ENCODE measurements at places on chromosomes 16 and 17.

- peak; percentile 99 for DNase-seq
Observed at GRCh38 chr16:67561824-67562525, 351 bp upstream of the CTCF start.

DNA sequence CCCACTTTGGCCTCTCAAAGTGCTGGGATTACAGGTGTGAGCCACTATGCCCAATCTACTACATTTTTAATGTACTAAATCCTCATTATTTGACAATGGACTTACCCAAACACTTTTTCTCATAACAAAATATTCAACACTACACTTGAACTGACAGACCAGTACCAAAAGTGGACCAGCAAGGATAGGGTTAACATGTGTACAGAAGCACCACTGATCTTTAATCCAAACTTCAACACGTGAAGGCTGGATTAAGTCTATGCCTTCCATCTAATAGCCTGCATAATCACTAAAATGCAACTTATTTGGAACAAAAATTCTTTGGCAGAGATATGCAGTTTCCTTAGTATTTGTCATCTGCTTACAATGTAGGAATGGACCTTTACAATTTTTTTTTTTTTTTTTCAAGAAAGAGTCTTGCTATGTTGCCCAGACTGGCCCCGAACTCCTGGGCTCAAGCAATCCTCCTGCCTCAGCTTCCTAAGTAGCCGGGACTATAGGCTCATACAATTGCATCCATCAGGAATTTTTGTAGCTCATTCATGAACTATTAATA, 60.0 kb upstream of the BCAR1 start:
- DNase-seq, result no peak

GRCh38 chr17:18980682-18981334, 23.8 kb downstream of the FAM83G start:
- no peak for DNase-seq

GRCh38 chr16:58032710-58033293, 7.2 kb downstream of the MMP15 start:
- DNase-seq, result no peak

GRCh38 chr16:48354877-48355855, 30.0 kb downstream of the SIAH1 start:
- DNase-seq, result no peak

GRCh38 chr17:77901481-77901880, 57.0 kb upstream of the TNRC6C start:
- DNase-seq, result peak; percentile 42

DNA sequence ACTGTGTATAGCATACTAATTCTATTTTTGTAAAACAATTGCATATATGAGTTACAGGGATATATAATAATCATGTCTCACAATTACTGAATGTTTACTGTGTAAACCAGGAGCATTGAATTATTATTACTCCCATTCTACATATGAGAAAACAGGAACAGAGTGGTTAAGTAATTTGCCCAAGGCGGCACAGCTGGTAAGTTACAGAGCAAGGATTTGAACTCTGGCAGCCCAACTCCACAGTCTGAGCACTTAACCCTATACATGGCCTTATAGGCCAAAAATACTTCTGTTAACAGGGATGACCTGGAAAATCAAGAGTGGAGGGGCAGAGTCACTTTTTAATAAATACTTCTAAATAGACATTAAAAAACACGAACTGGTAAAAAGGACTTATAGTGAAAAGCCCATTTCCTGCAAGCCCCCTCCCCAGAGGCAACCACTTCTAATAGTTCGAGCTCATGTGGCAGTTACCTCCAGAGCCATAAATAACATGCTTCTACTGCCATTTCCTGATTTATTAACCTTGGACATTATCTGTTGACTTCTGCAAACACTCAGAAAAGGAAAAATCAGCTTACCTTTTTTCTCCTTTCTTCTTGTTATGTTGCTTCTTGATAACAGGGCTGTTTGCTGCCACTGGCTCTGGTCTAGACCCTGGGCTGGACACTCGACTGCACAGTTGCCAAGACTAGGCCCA, 22.1 kb upstream of the ADGRG1 start:
- no peak for DNase-seq

GRCh38 chr16:53864819-53865493, 161.0 kb downstream of the FTO start:
- no peak for DNase-seq

- DNase-seq, result no peak
Observed at GRCh38 chr16:27235938-27236245, 32.6 kb downstream of the KDM8 start.

DNA sequence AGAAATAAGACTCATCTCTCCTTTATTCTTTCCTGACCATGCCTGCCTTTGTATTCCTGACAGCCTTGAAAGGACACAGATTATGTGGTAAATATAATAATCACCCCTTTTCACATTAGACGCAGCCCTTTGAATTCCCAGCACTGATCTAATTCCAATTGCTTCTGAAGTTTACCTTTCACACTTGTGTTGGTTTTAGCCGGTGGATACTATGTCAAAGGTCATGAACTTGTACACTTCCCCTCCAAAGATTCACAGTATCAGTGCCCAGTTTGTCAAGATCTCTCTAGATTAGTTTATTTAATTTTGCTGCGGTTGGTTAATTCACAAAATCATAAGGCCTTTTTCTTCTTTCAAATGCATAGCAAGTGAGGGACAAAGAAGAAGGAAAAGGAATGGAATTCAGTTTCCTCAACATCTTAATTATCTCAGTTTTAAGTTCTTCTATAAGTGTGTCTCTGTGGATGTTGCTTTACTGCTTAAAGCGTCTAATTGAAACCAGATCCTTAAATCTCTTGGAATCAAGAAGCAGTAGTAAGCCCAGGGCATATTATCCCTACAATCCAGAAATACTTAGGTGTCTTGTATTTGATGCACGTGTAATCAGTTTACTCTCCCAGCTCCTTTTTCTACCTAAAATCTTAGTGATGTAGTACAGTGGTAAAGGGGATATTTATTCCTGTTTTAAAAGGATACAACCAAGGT, 174.3 kb upstream of the TBX2 start:
- DNase-seq, result no peak

DNA sequence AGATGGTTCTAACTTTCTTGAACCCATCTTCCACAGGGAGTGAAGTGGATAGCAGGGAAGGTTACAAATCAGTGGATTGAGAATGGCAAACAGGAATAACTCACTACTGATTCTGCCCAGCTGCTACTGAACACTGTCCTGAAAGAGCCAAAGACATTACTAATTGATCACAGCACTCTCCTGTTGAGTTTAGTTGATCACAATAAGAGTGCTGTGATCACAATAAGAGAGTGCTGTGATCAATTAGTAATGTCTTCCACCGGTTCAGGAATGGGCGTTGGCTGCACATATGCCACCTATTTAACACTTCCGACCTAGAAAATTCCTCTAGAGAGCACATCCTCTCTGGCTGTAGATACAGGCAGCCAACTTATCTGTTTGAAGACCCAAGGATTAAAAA, 11.4 kb downstream of the CFAP97D1 start:
- DNase-seq, result no peak

DNA sequence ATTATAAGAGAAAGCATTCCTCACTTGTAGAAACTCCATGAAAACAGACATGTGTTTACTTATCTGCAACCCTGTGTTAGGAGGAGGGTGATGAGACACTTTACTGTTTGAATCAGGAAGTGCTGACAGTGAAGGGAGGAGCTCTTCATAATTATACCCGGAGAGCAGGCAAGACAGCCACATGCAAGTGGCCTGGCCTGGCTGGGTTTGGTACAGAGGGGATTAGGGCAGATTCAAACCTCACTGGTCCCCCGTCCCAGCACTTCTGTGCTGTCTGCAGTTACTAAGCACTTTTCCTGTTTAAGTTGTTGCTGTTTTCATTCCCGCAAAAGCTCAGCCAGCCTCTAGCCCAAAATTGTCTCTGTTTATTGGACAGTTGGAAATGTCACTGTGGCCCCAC, 78.5 kb downstream of the WWOX start:
- DNase-seq, result no peak

- no peak for DNase-seq
Observed at GRCh38 chr17:4733073-4733531, 1.9 kb downstream of the MED11 start.

DNA sequence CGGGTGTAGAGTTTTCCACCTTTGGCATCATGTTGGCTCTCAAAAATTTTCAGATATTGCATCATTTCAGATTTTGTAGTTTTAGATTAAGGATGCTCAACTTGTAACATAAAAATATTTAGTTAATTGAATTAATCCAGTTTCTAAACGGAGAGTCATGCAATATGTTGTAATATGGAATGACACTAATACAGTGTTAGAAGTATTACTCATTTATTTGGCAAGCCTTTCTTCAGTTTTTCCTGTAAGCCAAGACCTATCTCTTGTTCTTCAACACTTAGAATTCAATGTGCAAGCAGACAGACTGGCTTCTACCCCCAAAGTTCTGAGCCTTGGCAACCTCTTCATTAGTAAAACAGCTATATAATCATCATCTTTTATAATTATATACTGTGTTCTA, 985.0 kb upstream of the GOT2 start:
- no peak for DNase-seq

- DNase-seq, result no peak
Observed at GRCh38 chr16:75118943-75119539, 2.5 kb upstream of the LDHD start.

DNA sequence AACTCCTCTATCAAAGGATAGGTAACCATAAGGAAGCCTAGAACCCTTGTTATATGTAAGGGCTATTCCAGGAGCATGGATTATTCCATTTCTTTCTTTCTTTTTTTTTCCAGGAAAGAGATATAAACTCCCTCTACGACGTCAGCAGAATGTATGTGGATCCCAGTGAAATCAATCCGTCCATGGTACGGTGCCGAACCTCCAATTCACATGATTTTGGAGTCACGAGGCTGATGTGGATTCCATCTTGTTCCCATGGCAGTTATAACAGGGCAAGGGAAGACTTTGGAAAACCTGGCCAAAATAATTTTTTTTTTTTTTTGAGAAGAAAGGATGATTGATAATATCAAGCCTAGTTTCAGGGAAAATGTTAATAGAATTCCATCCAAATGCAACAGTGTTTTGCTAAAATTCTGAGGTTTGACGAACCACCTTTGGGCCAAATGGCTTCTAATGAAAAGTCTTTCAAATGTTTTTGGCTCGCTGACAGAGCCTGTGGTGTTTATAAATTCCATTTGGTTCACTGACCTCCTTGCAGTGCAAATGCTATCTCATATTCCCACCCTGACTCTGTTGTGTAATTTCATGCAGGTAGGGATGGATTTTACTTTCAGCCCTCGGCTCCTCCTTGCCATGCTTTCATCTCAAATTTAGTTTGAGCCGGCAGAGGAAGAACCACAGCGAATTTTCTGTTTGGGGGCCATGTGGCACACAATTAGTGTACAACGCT, 90.0 kb downstream of the SDR42E1 start:
- peak; percentile 13 for DNase-seq

DNA sequence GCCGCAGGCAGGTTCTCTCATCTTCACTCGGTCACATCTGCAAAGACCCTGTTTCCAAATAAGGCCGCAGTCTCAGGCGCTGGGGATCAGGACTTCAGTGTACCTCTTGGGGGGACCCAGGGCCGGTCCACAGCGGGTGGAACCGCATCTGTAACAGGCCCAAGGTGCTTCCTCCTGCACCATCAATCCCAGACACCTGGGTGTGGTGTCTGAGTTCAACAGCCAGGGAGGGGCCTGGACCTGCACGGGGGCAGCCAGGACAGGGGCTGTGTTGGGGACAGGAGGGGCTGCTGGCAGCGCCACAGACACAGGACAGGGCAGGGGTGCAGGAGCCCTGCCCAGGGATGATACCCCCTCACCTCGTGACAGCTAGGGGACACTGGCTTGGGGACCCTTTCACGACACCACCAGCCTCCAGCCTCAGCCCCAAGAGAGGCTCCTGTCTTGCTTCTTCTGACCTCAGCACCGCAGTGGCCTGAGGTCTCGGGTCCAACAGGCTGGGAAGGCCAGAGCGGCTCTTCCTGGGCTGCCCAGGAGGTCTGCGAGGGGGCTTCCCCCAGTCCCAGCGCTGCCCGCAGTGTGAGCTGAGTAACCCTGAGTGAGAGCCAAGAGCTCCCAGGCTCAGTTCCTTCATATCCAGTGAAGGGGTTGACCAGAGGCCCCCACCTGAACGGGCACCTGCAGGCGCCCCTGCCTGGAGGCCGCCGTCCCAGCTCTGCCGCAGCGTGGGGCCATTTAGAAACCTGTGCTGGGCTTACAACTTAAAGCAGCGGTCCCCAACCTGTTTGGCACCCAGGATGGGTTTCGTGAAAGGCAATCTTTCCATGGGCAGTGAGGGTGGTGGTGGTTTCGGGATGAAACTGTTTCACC, 30.7 kb upstream of the BAHCC1 start:
- no peak for DNase-seq

DNA sequence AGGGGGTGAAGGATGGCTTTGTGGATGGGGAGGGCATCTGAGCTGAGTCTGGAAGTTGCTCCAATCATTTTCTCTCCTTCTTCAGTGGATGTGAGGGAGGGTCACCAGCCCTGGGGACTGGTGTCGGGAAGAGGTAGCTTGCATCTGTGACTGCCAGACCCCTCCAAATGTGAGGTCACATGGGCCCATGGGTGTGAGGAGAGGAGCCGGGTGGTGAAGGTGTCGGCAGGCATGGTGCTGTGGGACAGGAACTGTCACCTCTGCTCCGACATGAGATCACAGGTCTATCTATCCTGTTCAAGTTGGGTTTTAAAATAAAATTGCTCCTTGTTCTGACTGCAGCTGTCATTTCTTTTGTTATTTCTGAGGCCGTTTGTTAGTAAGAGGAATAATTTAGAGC, 351.1 kb downstream of the CPPED1 start:
- DNase-seq, result no peak
